Activated naive CD8-positive, alpha-beta T cell treated with anti-CD3 and anti-CD28 coated beads for 36 hours (primary cell): ENCODE measurements at places on chromosomes 16 and 17.

DNA sequence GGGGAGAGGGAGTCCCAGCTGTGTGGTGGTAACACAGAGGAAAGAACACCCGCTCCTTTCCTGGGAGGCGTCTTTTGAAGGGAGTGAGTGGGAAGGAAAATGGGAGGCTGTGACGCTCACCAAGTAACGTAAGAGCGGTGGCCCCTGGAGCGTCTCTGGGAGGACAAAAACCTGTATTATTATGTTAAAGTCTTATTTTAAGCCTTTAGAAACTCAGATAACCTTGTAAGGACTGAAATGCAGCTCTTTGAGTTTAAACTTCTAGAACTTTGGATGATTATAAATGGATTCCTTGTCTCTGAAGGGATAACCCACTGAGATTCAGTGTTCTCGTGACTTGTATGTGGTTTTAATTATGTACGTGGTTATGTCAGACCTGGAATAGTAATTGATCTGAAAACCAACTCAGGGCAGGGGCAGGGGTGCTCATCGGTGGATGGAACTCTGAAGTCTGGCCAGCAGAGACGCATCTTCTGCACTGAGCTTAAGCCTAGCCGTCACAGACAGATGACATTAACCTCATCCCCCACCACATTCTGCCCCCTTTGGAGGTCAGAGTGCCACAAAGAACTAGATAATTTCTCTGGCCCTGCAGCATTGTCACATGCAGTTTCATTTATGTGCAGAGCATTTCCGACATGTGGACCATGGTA, 41.8 kb upstream of the SLC12A3 start:
- H3K36me3 ChIP-seq = peaks cover 32% of the 10 kb centered on the region
- DNase-seq = no peak
- peaks cover 4% of the 10 kb centered on the region for H3K4me1 ChIP-seq
- H3K27me3 ChIP-seq = no peaks in the 10 kb centered on the region
- H3K27ac ChIP-seq = no peak overlapping the region

DNA sequence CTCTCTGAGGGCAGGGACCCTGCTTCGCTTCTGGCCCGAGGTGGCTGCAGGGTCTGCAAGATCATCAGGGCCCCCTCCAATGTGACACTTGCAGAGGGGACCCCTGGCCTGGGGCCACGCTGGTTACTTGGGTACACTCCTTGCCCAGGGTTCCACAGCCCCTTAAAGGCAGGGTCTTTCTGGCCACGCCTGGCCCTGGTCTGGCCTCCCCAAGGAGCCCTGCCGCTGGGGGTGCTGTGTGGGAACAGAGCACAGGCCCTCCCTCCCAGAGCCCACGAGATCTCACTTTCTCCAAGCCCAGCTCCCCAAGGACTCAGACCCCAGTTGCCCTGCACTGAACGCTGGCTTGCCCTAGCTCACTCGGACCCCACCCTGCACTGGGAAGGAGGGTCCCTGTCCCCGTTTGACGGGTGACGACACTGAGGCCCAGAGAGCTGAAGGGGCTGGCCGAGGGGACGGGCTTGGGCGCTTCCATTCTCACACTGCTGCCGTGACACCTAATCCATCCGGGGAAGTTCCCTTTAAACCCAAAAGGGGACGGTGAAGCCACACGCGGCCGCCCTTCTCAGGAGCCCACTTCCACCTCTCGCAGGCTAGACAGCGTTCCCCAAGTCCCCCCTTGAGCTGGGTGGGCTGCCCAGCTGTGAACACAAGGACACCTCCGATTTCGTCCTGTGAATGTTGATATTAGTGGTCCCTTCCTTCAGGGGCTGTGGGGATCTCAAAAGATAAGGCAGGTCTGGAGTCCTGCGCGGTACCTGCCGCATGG, 26.9 kb upstream of the OSGIN1 start:
- no peak overlapping the region for H3K27ac ChIP-seq
- H3K4me3 ChIP-seq = no peak overlapping the region
- peaks cover 2% of the 10 kb centered on the region for H3K36me3 ChIP-seq
- H3K4me1 ChIP-seq = no peaks in the 10 kb centered on the region
- H3K27me3 ChIP-seq = no peaks in the 10 kb centered on the region

GRCh38 chr17:45384047-45384788, 48.5 kb downstream of the ARHGAP27 start:
- no peak overlapping the region for H3K4me3 ChIP-seq
- no peak for DNase-seq
- H3K36me3 ChIP-seq = no peaks in the 10 kb centered on the region

DNA sequence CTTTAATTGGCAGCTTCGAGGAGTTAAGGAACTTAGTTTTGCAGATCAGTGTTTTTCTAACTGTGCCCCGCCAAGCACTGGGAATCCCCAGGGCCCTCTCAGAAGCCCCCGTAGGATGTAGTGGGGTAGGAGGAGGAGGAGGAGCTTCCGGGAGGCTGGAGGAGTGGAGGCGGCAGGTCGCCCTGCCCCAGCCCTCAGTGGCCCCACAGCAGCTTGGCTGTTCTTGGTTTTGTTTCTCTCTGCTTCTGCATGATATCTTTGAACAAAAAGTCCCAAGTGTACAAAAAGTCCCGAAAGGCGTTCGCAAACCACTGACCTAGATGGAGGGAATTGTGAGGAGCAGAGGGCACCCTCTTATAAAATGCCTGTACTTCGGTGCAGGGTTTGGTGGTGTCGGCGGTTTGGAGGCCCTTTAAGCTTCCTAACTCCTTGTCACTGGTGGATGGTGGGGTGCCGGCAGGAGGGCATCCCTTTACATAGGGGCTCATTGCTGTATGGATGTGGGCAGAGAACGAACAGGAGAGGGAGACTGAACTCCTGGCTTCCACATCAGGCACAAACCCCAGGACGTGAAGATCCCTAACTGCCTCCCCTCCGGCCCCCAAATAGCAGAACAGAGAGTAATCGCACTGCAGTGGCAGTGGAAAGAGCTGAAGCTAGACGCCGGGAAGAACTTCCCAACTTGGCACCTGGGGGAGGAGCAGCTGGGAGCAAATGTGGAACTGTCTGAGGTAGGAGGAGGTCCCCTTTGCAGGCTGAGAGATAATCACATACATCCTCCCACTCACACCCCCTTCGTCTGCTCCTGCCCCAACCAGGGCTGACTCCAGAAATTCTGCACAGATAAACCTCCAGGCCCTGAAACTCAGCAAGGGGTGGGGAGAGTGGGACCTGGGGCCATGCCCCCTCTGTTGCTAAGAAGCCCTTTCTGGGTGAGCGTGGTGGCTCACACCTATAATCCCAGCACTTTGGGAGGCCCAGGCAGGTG, 20.1 kb downstream of the EPOP start:
- no peak overlapping the region for H3K27ac ChIP-seq
- H3K4me1 ChIP-seq = peaks cover 28% of the 10 kb centered on the region
- peak overlapping the region; percentile 40 for H3K4me3 ChIP-seq
- H3K36me3 ChIP-seq = no peaks in the 10 kb centered on the region
- DNase-seq = peak; percentile 45

DNA sequence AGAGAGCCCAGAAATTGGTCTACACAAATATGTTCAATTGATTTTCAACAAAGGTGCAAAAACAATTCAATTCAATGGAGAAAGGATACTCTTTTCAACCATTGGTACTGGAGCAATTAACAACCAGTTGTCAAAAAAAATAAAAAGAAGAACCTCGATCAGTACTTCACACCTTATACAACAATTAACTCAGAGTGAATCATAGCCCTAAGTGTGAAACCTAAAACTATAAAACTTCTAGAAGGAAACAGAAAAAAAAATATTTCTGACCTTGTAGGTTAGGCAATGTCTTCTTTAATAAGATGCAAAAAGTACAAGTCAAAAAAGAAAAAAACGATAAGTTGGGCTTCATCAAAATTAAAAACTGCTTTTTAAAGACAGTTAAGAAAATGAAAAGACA, 56.1 kb upstream of the CHMP6 start:
- H3K27ac ChIP-seq = no peak overlapping the region
- H3K27me3 ChIP-seq = no peaks in the 10 kb centered on the region
- peaks cover 27% of the 10 kb centered on the region for H3K4me1 ChIP-seq
- no peak overlapping the region for H3K4me3 ChIP-seq
- DNase-seq = no peak

- H3K4me1 ChIP-seq = peaks cover 3% of the 10 kb centered on the region
- no peak overlapping the region for H3K4me3 ChIP-seq
- H3K27me3 ChIP-seq = peaks cover 30% of the 10 kb centered on the region
- no peak overlapping the region for H3K27ac ChIP-seq
Measured at GRCh38 chr16:56119133-56119532, 72.2 kb upstream of the GNAO1 start.

DNA sequence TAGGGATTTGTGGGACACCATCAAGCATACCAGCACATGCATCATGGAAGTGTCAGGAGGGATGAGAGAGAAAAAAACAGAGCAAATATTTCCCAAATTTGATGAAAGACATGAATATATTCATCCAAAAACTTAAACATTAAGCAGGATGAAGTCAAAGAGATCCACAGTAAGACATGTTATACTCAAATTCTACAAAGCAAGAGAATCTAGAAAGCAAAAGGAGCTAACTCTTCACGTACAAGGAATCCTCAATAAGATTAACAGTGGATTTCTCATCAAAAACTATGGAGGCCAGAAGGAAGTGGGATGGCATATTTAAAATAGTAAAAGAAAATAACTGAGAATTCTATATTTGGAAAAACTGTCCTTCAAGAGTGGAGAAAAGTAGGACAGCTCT, 374.8 kb downstream of the ZFHX3 start:
- no peaks in the 10 kb centered on the region for H3K4me1 ChIP-seq
- DNase-seq = no peak
- no peak overlapping the region for H3K27ac ChIP-seq
- H3K4me3 ChIP-seq = no peak overlapping the region

- H3K36me3 ChIP-seq = peaks cover 37% of the 10 kb centered on the region
- H3K4me3 ChIP-seq = peak overlapping the region; percentile 97
- H3K27me3 ChIP-seq = peaks cover 3% of the 10 kb centered on the region
- H3K27ac ChIP-seq = peak overlapping the region; percentile 97
- peaks cover 73% of the 10 kb centered on the region for H3K4me1 ChIP-seq
- peak; percentile 47 for DNase-seq
Measured at GRCh38 chr16:29743827-29744531, 1.8 kb downstream of the C16orf54 start.

- peak; percentile 4 for DNase-seq
- no peaks in the 10 kb centered on the region for H3K36me3 ChIP-seq
- H3K4me3 ChIP-seq = no peak within 1 kb of the TSS
- no peaks in the 10 kb centered on the region for H3K4me1 ChIP-seq
Measured at GRCh38 chr17:66834919-66835454, at the start of gene CACNG5. CACNG5 (plus strand) TSS chr17:66835117; CDS start chr17:66877333, 42,216 bp downstream.

DNA sequence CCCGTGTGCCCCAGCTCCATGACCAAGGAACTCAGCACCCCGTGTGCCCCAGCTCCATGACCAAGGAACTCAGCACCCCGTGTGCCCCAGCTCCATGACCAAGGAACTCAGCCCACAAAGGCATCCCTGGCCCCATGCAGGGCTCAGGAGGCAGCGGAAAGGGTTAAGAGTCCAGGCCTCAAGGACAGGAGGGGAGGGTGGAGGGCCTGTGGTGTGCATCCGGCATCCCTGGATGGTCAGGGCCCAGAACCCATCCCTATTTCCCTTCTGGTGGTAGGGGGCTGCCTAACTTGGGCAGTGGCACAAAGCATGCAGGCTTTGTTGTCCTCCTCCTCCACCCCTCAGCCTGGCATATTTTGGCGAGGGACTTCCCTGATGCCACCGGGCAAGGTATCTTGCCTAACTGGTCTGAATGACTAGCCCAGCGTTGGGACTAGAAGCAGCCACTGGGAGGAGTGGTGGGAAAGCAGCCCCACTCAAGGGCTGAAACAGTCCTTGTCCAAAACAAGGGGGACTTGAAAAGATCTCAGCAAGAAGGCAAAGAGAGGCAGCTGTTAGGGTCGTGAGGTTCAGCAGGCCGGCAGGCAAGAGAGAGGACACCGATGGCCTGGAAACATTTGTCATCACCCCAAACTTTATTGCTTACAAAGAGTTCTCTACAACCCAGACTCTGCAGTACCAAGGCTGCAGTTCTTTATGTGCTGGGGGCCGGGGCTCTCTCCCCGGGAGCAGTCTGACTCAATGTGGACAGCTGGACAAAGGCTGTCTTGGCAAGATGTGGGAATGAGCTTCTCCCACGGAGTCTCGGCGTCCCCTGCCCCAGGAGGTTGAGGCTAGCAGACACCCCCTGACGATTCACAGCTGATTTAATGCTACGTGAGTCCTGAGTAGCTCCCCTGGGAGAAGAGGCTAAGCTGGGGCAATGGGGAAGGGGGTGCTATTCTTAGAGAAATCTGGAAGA, 902 bp upstream of the SPATA32 start:
- H3K27me3 ChIP-seq = no peaks in the 10 kb centered on the region
- peak overlapping the region; percentile 79 for H3K4me3 ChIP-seq
- H3K4me1 ChIP-seq = peaks cover 31% of the 10 kb centered on the region
- peak overlapping the region; percentile 85 for H3K27ac ChIP-seq
- DNase-seq = no peak

DNA sequence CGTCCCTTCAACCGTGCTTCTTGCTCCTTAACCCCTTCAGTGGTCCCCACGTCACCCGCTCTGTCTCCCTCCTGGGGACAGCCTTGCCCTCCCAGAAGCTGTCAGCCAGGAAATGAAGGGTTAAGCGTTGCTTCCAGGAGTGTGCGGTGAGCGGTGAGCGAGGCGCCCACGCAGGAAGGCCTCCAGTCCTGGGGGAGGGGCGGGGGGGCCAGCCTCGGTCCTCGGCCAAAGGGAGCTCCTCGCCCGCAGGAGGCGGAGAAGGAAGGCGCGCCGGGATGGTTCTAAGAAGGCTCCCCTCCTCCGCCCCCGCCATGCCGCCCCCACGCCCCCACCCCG, 2.3 kb downstream of the RBFOX3 start:
- DNase-seq = no peak
- peaks cover 2% of the 10 kb centered on the region for H3K4me1 ChIP-seq
- no peak overlapping the region for H3K27ac ChIP-seq
- H3K4me3 ChIP-seq = no peak overlapping the region
- no peaks in the 10 kb centered on the region for H3K36me3 ChIP-seq

- H3K36me3 ChIP-seq = no peaks in the 10 kb centered on the region
- H3K4me3 ChIP-seq = peak overlapping the region; percentile 89
- no peaks in the 10 kb centered on the region for H3K27me3 ChIP-seq
- peak; percentile 70 for DNase-seq
- peaks cover 28% of the 10 kb centered on the region for H3K4me1 ChIP-seq
Measured at GRCh38 chr17:82105882-82106687, 8.0 kb upstream of the FASN start.

- H3K27me3 ChIP-seq = peaks cover 5% of the 10 kb centered on the region
- H3K4me3 ChIP-seq = no peak overlapping the region
- peaks cover 12% of the 10 kb centered on the region for H3K4me1 ChIP-seq
- H3K36me3 ChIP-seq = peaks cover 3% of the 10 kb centered on the region
- no peak overlapping the region for H3K27ac ChIP-seq
- no peak for DNase-seq
Measured at GRCh38 chr17:62630365-62631085, 3.1 kb downstream of the MRC2 start.
